ENCODE measurements at places on chromosomes 7 and 10.

- no peak for DNase-seq
Observed at GRCh38 chr7:148699024-148699781, 500 bp downstream of the CUL1 start.

DNA sequence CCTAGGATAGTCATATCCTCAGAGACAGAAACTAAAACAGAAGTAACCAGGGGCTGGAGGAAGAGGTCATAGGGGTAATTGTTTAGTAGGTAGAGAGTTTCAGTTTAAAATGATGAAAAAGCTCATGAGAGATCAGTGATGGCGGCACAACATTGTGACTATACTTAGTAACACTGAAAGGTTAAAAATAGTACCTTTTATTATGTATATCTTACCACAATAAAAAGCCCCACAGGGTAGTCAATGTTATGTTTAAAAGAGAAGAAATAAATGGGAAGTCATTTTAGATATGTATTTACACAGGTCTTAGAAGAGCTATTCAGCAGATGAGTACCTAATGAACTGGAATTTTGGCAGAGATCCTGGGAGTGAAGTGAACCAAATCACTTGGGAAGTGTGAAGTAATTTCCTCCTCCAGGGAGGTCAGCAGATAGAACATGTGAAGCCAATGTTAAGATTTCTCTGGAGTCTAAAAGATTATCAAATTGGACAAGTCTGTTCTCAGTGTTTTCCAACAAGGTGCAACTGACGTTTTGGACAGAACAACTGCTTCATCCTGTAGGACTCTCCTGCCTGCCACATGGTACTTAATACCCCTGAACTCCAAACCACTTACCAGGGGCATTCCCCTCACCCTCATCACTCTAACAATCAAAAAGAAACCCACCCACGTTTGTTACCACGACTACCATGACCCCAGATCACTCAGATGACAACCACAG is 6.4 kb downstream of the CDCA7L start:
- DNase-seq, result no peak

DNA sequence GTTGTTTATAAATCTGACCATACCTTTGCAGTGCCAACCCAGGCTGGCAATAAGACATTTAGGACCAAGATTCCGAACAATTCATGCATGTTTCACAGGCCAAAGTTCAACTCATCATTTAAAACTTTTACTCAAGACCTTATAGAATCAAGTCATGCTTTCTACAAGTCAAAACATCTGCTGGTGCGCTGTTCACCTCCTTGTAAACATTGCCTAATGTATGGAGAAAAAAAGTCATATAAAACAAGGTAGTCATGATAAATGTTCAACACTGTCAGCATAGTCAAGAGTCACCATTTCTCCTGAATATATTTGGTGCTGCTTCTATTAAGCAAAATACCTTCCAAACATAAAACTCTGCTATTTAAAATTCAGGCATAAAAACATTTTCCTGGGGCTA is 42.1 kb upstream of the AHR start:
- no peak for DNase-seq

- DNase-seq, result no peak
Observed at GRCh38 chr10:50627443-50627842, 3.7 kb upstream of the SGMS1 start.

DNA sequence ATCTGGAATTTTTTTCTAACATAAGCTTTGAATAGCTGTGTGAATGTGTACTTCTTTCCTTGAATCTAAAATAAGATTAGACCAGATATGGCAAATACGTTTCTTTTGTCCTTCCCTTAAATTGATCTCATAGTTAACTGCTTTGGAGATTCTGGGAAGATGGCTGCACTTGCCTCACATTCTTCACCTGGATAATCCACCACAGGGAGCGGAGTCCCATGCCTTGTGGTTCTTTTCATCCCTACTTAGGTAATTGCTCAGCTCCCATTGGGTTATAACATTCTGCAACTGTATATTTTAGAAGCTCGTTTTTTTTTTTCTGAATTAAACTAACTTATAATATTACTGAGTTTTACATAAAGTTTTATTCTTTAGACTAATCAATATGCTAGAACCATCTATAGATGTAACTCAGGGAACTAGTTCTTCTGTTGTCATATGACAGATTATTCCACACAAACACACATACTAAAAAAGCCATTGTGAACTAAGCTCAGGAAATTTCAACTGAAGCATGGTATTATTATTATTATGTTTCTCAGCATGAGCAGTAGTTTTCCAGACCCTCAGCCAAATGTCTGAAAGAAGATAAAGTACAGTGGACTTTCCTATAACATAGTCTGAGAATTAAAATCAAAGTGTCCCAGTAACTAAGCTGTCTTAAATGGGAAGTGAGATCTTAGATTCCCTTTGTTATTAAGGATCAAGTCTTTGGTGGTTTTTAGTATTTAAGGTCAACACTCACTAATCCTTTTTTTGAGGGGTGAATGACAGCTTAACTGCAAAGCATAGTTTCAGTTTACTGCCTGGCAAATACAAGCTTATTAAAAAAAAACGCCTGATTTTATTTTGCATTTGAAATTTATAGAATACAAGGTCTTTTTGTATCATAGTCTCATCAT is 182.3 kb downstream of the PPP1R9A start:
- DNase-seq, result no peak

GRCh38 chr10:113230011-113230610 is 280.1 kb downstream of the TCF7L2 start:
- no peak for DNase-seq

GRCh38 chr7:30915005-30915601 is 3.5 kb downstream of the AQP1 start:
- DNase-seq, result no peak

DNA sequence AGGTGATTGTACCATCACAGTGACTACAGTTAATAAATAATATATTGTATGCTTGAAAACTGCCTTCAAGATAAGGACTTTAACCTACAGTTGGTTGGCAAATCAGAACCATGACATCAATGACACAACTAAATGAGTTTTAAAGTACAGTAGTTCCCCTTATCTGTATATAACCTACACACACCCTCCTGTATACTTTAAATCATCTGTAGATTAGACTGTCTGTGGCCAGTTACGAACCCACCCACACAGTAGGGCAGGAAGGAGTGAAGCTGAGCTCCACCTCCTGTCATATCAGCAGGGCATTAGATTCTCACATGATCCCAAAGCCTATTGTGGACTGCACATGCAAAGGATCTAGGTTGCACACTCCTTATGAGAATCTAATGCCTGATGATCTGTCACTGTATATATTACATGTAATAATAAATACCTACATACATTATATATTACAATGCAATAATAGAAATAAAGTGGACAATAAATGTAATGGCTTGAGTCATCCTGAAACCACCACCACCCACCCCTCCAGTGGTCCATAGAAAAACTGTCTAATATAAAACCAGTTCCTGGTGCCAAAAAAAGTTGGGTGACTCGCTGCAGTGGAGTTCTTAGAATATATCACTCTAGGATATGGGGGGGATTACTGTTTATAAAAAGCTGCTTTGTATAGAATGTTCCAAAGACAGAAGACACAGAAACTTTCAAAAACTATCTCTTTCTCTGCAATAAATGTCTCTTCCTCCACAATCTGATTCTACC is 5.6 kb downstream of the TPK1 start:
- DNase-seq, result no peak

GRCh38 chr7:74277636-74278035 is 11.6 kb upstream of the CLIP2 start:
- no peak for DNase-seq

DNA sequence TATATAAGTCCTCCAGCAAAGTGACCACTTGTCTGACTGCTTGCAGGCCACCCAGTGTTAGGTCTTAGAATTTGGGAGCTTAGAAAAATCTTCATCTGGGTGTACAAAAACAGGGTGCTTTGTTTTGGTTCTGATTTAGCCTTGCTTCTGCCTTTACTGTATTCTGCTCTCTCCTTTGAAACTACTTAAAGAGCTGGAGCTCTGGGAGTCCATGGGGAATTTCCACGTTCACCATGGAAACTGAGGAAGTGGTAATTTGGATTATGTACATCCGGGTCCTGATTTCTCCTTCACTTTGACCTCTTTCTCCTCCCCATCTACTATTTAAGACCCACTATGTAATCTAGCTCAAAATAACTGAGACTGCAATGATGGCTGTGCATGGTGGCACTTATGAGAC is 103.0 kb downstream of the JAZF1 start:
- DNase-seq, result no peak

GRCh38 chr10:75234683-75235374 is 928 bp downstream of the COMTD1 start:
- DNase-seq, result no peak

- no peak for DNase-seq
Observed at GRCh38 chr7:90584378-90584777, 11.7 kb upstream of the CDK14 start.

DNA sequence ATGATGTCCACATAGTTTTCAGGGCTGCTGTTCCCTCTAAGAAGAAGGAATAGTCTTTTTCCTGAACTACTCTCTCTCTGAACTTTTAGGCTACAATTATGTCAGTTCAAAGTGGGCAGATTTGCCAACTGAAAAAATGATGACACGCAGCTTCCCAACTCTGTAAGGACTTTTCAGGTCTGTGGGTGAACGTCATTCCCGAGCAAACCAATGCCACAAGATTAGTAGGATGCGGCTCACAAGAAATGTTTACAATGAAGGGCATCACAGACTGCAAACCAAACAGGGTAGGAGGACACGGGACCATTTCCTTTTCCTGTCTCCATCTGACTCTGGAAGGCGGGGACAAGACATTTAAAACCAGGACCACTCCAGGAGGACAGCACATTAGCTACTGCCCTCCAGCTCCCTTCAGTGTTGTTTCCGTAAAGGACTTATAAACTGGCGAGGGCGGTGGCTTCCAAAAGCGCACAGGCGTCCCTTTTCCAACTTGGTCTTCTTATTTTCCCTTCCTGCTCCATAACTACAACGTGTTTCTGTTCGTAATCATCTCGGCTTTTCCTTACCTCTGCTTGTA is 539 bp upstream of the MKLN1 start:
- DNase-seq, result no peak

DNA sequence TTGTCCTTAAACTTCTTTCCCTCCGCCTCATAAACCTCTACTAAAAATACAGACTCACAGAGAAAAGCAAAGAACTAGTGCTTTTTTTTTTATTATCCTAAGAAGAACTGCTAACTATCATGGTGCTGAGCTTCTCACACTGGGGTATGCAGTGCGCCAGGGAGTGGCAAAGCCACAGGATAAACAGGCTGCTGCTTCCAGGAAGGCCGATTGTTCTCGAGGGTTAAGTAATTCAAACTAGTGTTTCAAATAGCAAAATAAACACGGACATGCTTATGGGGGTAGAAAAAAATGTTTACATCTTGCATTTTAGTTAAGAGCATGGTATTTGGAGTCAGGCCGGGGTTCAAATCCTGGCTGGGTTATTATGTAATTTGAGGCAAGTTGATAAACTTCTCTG is 157.0 kb downstream of the TAX1BP1 start:
- no peak for DNase-seq

GRCh38 chr10:103818765-103819374 is 36.5 kb downstream of the SH3PXD2A start:
- DNase-seq, result no peak

- no peak for DNase-seq
Observed at GRCh38 chr10:24953675-24954074, 1.3 kb upstream of the PRTFDC1 start.

DNA sequence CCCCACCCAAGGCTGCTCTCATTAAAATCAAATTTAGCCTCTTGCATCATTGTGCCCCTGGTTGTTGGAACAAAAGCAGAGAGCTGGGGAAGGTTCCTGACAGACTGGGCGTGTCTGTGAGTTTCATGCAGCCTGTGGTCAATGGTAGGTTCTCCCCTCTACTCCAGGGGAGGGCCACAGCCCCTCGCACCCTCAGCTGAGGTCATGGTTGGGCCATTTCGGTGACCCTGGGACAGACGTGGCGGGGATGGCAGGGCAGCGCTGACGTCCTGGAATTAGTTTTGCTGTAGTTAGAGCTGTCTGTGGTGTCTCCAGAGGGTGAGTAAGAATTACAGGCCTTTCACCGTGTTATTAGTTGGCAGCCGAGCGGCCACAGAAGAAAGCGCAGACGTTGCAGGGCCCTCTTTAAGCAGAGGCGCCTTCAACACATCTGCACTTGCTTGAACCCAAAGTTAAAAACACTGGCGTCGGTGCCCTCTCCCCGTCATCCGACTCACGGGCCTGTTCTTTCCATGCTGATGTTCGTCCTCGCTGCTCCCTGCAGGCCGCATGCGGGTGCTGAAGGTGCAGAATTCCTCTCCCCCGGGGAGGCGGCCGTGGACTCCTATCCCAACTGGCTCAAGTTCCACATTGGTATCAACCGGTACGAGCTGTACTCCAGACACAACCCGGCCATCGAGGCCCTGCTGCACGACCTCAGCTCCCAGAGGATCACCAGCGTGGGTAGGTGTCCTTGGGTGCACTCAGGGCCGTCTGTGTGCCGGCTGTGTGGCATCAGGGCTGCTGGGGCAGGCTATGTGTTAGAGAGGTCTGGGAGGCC is 2.8 kb downstream of the FAM20C start:
- DNase-seq, result no peak

GRCh38 chr10:94320285-94320914 is 42.3 kb downstream of the NOC3L start:
- no peak for DNase-seq

- DNase-seq, result no peak
Observed at GRCh38 chr10:84519235-84519634, 190.8 kb downstream of the CCSER2 start.

DNA sequence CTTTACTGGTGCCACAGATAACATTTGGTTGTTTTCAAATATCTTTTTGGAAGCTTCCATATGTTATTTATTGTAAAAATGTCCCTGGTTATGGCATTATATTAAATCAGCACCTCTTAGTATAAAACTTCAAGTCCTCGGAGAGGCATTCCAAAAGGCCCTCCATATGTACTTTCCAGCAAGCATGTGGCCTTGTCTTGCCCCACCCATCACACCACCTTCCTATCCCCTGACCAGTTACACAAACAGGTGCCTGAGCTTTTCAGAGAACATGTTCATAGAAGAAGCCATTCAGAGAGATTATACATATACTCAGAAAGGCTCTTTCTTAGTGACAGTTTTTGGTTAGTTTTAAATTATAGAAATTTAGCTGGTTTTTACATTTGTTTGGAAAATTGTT is 92.4 kb upstream of the PRKG1 start:
- DNase-seq, result no peak

DNA sequence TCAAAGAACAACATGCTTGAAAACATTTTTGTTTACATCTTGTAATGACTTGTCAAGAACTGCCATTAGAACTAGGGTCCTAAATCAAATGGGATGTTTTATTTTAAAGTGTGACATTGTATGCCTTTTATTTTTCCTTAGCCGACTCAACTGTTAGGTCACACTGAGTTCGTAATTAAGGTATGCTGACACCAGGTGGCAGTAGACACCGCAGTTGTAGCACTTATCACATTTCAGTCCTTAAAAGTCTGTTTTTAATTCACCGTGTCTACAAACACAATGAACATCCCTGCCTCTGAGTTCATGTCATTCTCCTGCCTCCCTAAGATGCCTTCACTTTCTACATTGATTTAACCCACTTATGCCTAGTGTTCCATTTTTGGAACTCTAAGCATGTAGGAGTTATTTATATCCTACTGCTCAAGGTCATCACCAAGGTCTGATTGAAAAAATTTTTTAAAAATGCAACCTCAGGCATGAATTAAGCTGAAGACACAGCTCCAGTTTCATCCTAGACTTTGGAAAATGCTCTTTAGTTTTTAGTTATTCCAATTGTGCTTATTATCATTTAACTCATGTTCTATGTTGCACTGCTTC is 186.1 kb downstream of the BMPER start:
- no peak for DNase-seq

- no peak for DNase-seq
Observed at GRCh38 chr10:48504141-48504885, 100.6 kb downstream of the ARHGAP22 start.

Data from cerebellar nuclear complex (tissue), 1 donor.